ENCODE measurements at places on chromosomes 2 and 18.

- DNase-seq, result peak; percentile 53
These were observed 7.8 kb downstream of the MTHFD2 start for GRCh38 chr2:74206180-74206688.

DNA sequence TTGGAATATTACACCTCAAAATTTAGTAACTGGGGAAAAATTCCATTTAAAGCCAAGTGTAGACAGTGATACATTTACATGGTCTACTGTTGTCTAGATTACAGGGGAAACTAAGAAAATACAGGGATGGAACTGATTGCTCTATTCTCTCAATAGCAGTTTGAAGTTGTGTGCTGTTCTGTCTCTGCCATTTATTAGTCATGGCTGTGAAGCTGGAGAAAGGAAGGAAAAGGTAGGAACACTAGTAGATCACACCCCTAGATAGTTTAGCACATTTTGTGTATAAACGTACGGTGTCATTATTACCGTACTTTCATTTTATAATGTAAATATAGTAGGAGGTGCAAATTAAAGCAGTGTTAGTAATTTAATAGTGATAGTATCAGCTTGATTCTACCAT lies 170.5 kb downstream of the PHLPP1 start:
- no peak for DNase-seq

DNA sequence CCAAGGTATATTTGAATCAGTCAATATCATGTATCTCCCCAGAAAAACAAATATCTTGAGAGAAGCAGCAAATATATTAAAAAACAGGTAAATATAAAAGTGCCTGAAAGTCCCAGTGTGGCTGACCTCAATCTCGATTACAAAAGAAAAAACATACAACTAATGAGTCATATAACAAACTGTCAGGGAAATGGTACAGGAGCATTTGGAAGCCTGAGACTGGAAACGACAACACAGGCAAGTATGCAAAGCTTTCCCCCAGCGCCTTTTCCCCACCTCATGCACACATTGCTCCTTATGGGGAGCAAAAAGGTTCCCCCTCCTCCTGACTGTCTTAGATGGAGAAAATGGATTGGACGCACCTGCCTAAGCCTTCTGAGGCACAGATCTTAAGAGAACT lies 230.7 kb downstream of the TMX3 start:
- DNase-seq, result no peak

GRCh38 chr2:232549655-232550353 lies 553 bp downstream of the TIGD1 start:
- DNase-seq, result no peak

DNA sequence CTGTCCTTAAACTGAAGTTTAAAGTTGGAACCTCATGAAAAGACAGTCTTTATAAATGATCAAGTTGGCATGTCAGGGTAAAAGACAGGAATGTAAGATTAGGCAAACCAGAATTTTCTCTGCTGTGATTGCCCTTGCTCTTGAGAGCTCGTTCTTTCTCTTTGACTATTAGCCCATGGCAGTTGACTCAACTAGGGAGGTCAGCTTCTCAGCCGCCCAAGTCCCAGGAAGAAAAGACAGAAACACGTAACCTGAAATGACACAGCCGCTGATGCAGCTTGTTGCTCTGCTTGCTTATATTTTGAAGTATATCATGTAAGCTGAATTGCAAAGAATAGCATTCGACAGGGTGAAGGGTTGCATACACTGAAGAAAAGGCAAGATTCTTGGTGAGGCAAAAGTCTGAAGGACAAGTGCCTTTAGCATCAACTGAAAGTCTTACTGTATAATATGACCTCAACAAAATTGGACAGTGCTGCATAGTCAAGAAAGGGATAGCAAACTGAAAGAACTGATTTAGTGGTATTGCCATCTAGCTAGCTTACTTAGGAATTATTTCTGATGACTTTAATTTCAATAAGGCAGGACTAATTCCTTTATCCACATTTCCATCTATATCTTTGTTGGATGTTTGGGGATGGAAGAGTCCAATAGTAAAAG lies 54.7 kb downstream of the ARHGAP15 start:
- no peak for DNase-seq

DNA sequence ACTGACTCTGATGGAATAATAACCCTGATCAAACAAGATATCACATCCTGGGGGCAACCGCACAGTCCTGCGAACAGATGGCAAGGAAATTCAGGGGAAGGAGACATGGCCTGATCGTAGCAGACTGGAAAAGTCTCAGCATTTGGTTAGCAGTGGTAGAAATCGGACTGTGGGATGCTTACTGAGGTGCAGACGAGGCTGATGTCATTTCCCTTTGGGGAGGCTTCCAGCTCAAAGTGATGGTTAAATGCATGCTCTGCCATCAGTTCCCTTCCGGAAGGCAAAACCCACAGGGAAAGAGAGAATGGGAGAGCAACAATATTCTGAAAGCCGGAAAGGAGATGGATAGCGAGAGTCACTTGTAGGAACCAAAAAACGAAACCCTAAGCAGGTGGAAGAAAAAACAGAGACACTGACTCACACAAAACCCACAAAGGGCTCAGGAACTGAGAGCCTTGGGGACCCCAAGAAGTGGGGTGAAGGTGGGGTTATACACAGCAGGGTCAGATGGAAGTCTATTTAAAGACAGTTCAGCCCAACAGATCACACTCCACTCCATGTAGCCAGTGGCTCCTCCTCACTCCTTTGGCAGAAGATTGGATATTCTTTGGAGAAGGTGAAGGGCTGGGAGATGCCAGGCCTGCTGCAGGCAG lies 93.1 kb downstream of the INPP5D start:
- DNase-seq, result no peak

GRCh38 chr2:143802871-143803650 lies 673.8 kb downstream of the ARHGAP15 start:
- DNase-seq, result no peak

DNA sequence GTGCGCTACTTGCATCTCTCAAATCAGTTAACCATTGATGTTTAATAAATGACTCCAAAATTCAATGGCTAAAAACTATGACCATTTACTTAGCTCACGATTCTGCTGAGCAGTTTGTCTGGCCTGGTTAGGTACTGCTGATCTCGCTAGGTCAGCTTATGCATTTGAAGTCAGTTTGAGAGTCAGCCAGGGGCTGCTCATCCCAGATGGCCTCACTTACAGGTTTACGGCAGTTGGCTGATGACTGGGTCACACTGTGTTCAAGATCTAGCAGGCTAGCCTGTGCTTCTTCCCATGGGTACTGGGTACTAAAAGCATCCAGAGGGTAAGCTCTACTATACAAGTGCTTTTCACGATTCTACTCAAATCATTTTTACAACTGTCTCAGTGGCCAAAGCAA lies 122.1 kb downstream of the DLGAP1 start:
- no peak for DNase-seq

GRCh38 chr2:151891566-151892194 lies 63.5 kb upstream of the ARL5A start:
- no peak for DNase-seq

DNA sequence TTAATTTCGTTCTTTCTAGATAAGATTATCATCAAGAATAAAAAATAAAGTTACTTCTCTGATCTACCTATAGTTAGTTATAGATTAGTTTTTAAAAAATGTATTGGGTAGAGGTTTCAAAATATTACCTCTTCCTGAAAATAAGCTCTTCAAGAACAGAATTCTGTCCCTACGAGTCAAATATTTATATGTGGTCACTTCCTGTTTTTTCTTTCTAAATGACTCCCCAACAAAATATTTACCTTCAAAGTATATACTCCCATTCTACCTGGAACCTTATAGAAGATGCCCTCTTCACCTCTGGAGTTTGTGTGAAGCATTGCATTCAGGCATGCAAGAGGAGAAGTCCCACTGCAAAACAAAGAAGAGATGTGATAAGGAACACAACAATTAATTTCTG lies 72.3 kb downstream of the ASXL2 start:
- no peak for DNase-seq

DNA sequence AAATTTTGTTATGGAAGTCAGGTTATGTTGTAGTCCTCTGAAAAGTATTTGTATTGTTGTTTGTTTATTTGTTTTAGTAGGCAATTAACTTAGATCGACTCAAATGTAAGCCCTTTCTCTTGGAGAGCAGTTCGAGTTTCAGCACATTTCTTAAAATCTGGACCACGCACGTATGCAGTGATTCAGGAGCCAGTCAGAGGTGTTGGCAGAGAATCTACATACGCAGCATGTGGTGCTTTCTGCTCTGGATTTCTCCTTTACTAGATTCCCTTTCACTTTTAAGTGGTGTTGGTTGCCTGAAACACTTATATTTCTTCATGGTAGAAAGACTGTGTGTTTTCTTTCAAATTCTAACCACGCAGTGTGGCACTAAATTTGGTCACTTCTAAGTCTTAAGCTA lies 773.9 kb upstream of the LRATD1 start:
- DNase-seq, result no peak

DNA sequence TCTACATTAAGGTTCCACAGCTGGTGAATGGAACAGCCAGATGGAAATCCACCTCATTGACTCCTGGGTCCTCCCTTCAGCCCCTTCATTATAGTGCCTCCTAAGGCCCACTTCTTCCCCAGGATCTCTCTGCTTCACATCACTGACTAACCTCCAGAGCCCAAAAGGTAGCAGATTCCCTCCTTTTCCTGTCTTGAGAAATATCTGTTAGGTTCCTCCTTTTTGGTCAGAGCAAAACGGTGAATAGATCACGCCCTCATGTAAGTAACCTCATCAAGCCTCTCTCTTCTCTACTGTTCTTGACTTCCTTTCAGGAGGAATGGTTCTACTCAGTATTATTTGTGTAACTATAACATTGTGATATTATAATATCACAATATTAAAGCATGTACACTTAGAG lies 155.0 kb upstream of the SRD5A2 start:
- DNase-seq, result no peak

DNA sequence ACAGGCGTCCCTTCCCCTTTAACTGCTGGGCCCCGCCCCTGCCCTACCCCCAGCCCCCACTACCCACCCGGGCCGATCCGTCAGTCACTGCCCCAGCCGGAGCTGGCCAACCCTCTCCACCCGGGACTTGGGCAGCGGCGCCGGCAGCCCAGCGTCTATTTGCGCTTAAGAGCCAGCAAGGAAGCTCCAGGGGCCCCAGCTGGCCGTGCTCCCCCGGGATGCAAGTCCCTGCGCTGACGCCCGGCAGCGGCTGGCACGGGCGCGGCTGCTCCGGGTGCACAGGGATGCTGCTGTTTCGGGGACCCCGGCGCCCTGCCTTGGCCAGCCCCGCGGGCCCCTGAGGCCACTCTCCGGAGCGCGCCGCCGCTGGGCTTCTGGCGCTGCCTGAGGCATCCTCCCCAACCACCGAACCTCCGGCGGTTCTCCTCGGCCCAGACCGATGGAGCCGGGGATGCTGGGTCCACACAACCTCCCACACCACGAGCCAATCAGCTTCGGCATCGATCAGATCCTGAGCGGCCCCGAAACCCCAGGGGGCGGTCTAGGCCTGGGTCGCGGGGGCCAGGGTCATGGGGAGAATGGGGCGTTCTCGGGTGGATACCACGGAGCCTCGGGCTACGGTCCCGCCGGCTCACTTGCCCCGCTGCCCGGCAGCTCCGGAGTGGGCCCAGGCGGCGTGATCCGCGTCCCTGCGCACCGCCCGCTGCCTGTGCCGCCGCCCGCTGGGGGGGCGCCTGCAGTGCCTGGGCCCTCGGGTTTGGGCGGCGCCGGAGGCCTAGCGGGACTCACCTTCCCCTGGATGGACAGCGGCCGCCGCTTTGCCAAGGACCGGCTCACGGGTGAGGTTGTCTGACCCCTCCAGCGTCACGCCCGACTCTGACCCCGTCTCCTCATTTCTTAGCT lies at the start of gene TLX2:
Gene TLX2 (plus strand): TSS at position 83 of the 903 bp plus-strand sequence. CDS start 357 bp downstream, at position 440.
- DNase-seq, result no peak

GRCh38 chr2:7899923-7900322 lies 781.9 kb upstream of the ID2 start:
- no peak for DNase-seq

DNA sequence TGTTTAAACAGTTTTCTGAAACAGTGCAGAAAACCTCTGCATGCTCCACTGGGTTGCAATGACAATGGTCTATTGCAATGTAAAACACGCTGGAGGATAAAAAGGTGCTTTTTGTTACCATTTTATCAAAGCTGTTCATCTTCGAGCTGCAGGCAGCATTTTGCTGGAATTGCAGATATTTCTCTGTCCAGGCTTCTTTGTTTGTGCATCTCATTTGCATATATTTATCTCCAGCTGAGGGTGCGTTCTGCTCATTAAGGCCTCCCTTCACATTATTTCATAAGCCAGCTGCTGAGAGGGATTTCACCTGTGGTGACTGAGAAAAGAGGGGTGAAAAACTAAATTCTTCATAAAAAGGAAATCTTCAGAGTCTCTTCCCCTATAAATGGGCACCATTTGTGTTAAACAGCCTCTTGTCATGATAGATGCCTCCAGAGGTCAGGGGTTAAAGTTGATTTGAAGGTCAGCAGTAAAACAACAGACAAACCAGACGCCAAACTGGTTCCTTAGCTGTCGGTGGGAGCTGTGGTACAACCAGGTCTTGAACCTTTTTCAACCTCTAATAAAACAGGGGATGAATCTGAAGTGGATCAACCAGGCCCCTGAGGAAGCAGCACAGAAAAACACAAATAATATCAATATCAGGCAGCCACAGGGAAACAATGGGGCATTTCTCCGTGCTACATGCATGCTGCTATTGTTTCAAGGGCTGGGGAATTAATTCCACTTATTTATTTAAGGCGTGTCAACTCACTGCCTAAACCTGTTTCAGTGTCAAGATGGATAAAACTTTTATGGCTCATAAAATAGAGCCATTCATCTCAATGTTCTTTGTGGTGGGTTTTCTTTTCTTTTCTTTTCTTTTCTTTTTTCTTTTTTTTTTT lies 265.1 kb downstream of the MEIS1 start:
- no peak for DNase-seq

DNA sequence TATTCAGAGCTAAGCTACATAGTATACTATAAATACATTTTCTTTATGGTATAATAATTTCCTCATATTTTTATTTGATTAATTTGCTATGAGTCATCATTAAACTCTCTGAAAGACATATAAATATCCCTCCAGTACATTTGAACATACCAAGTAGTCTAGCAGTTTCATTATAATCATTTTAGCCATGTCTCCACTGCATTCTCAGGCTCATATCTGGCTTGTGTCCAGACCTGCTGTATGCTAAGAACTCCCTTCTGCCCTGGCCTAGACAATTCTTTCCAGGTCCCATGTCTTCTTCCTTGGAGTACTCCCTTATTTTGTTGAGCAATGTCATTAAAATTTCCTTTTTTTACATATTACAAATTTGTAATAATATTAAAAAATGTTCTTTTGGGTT lies 16.6 kb upstream of the DYNC1I2 start:
- DNase-seq, result no peak

- DNase-seq, result no peak
These were observed 14.8 kb downstream of the SLC16A14 start for GRCh38 chr2:230053753-230054478.

GRCh38 chr18:79904357-79905147 lies 46.9 kb downstream of the SLC66A2 start:
- DNase-seq, result no peak
